Kidney capillary endothelial cell (primary cell): ENCODE measurements at places on chromosomes 2 and 18.

DNA sequence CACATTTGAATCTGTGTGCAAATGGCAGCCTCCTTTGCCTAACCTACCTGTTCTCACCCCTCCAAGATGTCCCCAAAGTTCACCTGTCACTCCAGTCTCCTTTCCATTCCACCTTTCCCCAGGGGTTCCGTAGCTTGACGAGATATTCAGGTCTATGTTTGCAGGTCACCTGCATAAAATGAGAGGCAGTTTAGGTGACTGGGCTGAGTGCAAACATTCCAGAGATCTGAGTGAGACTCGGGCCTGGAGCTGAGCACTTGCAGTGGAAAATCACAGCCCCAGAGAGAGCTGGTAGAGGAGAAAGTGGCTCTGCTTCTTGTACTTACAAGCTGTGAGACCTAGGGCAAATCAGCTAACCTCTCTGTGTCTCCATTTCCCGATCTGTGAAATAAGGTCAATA lies 20.1 kb downstream of the CAPN14 start:
- DNase-seq = no peak

GRCh38 chr2:233242231-233242927 lies 9.1 kb upstream of the ATG16L1 start:
- DNase-seq = no peak

- DNase-seq = no peak
These were observed 471.2 kb upstream of the CHST9 start for GRCh38 chr18:27656167-27656778.

DNA sequence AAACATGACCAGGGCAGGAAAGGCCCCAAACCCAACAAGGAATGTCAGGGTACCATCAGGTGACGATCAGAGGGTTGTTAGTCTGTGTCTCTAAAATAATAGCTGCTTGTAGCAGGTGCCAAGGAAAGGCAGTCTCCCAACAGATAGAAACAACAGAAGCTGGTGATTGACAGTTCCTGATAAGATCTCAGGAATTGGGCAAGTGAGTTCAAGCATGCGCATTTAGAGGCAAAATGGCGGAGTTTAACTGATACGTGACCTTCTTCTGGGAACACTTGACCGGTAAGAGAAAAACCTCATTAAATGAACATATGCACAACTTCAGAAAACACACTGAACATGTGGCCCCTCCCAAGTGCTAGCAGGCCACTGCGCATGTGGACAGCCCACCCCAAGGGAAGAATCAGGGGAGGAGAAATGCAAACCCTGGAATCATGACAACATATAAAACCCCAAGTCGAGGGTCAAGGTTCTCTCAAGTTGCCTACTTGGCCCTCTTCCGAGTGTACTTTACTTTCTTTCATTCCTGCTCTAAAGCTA lies 664.9 kb downstream of the KCNJ3 start:
- no peak for DNase-seq

DNA sequence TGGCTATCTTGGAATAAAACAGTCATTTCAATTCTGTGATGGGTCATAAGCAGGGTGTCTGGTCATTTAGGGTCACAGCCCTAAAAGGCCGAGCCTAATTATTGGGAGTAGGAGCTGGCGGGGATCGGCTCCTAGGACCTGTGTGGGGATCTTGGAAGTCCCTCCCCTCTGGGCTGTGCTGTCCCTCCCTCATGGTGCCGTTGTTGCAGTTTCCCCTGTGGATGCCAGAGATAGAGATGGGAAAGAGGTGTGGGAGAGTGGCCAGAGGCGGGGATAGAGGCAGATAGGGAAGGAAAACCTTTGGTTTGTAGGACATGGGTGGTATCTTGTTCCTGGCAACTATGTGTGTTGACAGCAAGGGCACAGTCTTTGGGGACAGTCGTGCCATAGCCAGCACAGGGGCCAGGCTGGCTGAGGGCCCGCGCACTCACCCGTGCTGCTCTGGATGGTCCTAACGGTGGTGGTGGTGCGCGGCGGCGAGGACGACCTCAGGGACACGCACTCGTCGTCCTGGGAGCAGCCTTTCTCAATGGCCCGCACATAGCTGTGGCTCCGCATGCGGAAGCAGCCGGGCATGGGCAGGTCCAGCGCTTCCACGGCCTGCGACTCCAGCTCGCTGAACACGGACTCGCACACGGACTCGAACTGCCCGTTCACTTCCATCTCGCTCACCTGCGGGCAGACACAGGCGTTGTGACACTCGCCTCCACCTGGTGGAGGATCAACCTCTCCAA lies 278.9 kb downstream of the TGIF1 start:
- DNase-seq = no peak

DNA sequence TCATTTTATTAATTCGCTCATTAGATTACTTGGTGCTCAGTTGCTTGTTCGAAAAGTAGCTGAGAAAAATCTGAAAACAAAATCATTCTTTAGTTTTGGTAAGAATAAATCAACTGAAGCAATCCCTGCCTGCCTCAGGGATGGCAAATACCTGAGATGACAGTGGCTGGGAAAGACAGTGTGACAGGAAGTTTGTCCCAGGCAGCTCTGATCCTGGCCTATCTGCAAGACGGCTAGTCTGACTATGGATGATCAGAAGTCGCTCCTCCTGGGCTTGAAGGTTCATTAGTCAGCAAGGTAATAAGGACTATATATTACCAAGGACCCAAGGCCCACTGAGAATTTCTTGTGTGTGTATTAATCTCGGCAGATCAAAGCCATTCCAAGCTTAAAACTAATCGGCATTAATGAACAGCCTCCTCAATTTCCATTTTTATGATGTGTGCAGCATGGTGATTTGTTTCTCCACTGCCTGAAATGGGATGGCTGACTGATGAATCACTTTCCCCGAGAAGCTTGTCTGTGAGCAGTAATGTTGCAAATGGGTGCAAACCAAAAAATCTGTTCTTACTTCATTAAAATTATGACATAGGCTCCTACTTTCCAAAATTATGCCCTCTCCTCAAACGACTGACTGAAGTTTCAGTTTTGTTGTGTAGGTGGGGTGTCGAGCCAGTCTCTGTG lies 199.9 kb downstream of the ACTR3 start:
- DNase-seq = no peak

GRCh38 chr2:175049661-175050060 lies 44.5 kb upstream of the CHN1 start:
- no peak for DNase-seq

- no peak for DNase-seq
These were observed 358.9 kb downstream of the HRH4 start for GRCh38 chr18:24819141-24819890.

GRCh38 chr2:36560726-36561125 lies 37.2 kb downstream of the FEZ2 start:
- no peak for DNase-seq

GRCh38 chr2:240498171-240498957 lies 59.4 kb downstream of the ANKMY1 start:
- DNase-seq = no peak

DNA sequence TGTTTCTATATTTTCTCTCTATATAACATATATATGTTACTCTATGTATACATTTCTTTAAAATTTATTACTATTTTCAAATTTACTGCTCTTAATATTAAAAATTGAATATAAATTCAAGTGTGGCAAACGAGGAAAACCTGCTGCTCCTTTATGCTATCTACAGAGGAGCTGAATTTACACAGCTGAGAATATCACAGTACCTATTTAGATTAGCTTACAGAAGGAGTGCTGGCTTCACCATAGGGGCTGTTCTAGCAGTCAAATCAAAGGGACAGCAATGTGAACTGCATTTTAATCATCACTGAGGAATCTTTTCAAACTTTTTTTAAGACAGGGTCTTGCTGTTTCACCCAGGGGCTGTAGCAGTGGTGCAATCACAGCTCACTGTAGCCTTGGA lies 213.8 kb downstream of the SRBD1 start:
- DNase-seq = no peak

DNA sequence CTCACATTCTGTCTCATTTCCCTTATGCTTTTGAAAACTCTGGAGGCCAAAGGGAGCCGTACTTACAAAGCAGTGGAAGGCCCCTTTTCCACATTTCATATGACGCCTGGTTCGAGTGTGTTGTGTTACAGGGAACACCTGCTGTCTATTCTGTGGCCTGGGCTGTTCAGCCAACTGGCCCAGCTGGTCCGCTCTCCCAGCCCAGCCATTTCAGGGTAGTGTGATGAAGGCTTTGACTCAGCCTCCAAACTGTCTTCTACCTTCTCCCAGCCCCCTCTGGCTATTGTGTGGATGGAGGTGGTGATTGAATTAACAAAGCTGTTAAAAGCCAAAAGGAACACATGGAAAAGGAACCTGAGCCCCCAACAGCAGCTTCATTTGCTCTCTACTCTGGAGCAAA lies 233.8 kb downstream of the ICOS start:
- DNase-seq = no peak

GRCh38 chr2:42128721-42129486 lies 40.2 kb upstream of the EML4 start:
- DNase-seq = no peak

DNA sequence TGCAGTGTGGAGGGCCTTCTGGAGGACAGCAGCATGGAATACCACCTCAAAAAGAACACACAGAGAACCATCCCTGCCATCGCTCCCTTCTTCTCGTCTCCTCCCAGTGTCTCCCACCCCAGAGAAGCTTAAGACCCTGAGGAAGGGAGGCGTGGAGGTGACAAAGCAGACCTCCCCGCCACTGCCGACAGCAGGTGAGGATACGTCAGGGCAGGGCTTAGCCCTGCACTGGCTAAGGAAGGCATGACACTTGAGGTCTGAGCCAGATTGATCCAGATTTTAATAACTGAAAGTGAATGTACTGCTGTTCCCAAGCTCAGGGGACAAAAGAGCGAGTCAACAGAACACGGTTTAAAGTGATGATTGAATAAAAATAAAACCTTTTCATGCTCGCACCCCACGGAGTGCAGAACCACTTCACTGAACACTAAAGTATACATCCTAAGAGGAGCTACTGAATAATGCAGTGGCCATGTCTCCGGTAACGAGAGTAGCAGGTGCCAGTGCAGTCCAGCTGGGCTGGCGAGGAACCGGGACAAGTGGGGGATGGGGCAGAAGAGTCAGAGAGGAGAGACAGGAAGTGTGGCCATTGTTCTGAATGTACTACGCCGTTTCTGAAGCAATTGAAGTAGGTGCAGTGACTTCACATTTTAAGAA lies 391.0 kb downstream of the CDH2 start:
- DNase-seq = no peak

DNA sequence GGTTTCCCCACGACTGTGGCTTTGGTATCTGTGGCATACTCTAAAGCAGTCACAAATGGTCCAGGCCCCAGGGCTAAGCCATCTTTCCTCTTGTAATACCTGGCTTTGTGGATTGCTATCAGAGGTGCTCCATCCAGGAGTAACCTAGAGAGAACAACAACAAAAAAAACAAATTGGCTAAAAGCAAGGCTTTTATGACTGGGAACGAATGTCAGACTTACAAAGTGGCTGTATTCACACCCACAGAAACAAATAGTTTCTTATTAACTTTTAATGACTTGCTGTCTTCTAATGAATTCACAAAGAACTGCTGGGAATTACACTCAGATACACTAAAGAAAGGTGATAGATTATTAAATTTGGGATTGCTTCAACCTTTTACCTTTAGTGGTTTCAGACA lies 35.1 kb downstream of the HDHD2 start:
- no peak for DNase-seq

- no peak for DNase-seq
These were observed 78.7 kb upstream of the MSH6 start for GRCh38 chr2:47704287-47704686.

- DNase-seq = no peak
These were observed 18.3 kb downstream of the IL1B start for GRCh38 chr2:112818094-112818902.

DNA sequence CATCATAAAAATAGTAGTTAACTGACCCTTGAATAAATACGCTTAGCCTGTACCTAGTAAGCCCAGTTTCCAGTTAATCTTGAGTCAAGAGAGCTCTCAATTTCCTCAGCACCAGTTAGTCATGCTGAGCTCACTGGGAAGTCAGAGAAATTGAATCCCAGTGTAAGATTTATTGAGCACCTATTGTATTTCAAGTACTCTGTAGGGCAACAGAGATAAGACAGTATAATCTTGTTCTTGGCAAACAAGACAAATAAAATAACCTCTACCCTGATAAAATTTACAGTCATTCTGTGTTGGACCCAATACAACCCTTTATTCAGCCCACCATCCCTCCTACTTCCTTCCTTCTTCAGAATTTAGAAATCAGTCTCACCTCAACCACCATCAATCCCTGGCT lies 71.9 kb upstream of the NRP2 start:
- no peak for DNase-seq

- DNase-seq = peak; percentile 3
These were observed 320.2 kb downstream of the TMX3 start for GRCh38 chr18:68394705-68395104.

DNA sequence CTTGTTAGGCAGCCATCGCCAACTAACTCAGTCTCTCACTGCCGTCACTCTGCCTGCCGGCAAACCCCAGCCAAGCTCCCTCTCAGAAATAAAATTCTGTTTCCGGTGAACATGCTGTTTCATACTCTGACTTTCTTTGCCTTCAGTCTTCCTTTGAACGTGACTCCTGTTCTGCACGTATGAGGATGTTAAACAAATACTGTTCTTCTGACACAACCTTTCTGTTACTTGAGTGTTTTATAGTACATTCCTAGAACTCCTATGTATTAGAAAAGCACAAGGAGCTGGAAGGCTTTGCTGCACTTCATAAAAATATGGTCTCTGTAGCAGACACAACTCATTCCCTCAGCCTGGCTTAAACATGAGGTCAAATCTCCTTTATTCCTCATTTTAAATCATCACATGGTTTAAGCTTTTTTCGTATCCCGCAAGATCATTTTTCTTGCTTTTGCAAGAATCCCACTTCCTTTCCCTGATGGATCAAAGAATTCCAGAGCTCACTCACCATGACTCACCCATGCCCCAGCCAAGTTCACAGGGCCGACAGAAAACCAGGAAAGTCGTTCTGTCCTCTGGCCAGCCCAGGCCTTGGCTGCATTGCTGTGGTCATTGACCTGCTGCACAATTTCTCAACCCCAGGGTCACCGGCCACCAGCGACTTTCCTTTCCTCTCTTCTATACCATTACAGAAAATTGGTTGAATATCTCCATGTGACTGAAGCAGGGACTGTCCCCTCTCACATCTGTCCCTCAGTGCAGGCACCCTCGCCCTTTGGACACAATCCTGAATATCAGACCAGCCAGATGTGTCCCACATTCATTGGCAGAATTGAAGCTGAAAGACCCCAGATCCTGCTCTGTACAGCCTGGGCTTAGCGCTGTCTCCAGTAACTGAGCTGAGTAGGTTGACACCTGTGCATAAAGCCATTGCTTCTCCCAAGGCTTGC lies 183.1 kb upstream of the ARL4C start:
- peak; percentile 94 for DNase-seq

DNA sequence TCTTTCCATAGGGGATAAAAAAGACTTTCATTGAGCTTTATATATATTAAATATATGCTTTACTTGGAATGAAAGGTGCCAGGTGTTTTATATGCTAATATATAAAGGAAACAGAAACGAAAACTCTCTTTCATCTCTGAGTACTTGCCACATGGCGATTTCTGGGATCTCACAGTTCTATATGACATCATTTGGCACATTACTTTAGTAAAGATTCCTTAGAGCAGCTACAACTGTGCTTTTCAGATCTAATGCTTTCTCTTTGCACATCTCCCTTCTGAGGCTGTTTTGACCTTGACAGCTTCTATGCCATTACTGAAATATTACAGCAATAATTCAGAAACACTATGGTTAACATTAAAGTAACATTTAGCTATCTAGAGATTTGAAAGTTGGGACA lies 1082.9 kb upstream of the CDH2 start:
- no peak for DNase-seq
